ELR (cell line): ENCODE measurements at places on chromosomes 1 and 21.
A peak's percentile ranks its signal among the peaks of the same experiment; 100 is the strongest.

DNA sequence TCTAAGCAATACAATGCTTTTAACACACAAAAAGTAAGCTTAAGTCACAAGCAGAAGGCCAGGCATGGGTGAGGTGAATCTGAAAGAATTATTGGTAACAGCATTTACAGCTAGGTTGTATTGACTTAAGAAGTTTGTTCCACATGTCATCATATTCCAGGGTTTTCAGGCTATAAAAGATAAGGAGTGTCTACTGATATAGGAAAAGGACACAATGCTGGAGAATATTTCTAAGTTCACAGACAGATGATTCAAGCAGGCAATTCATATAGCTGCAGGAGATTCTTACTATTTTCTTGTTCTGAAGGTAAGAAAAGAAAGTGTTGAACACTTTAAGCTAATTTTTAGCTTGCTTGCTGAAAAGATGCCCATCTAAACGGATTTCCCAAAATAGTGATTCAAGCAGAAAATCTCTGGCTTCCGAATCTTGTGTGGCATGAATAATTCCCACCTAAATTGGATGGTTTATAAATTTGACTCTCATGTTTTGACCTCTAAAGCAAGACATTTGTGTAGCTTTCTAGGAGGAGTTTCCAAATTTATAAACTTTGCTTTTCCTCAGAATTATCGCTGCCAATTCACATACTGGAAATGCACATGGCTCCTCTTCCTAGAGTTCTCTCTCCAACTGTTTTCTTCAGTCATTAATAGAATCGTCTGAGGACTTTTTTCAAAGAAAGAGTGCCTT, 95.6 kb upstream of the LBR start:
- no peak for DNase-seq

DNA sequence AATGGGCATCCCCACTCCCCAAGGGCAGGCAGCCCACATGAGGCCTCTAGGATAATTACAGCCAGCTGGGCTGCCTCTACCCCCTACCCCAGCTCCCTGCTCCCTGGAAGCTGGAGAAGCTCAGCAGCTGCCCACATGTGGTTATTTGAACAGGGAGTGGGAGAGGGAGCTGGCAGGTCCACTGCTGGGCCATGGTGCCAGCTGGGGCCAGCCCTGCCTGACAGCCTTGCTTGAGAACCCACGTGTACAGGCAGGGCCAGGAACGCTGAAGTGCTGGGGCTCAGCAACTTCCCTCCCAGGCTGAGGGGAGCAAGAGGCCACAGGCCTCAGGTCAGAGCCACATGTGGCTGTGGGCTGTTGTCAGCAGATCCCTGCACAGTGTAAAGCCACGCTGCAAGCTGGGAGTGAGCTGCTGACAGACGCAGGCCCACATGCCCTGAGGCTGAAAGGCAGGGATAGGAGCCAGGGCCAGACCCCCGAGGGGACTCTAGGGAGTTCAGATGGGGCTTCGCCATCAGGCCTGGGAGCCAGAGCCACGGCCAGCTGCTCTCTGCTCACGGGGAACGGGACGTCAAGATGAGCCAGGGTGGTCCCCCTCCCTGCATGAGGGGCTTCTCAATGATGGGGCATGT, 129.0 kb downstream of the SYF2 start:
- DNase-seq = no peak

DNA sequence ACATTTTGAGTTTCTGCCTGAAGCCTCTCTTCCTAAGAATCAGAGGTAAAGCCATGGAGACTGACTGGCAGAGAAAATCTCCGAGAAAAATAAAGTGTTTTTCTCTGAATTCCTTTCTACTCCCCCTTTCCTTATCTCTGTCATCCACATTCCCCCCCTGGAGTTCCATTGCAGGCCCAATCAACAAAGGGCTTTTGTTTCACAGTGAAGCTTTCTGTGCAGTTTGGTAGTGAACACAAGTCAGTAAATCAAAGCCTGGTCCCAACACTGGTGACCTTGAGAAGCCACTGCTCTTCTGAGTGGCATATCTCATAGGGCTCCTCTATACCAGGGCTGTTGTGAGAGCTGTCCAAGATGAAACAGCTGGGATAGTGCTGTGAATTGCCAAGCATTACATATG, 228.4 kb downstream of the SEC16B start:
- no peak for DNase-seq

- peak; percentile 36 for DNase-seq
Observed at GRCh38 chr1:39639305-39640130, at the start of gene HEYL. HEYL (minus strand) TSS chr1:39639643; CDS start chr1:39639625, 18 bp downstream.

- no peak for DNase-seq
Observed at GRCh38 chr1:1144843-1145546, 28.7 kb upstream of the TTLL10 start.

GRCh38 chr1:246032031-246032551, 475.0 kb downstream of the SMYD3 start:
- no peak for DNase-seq

DNA sequence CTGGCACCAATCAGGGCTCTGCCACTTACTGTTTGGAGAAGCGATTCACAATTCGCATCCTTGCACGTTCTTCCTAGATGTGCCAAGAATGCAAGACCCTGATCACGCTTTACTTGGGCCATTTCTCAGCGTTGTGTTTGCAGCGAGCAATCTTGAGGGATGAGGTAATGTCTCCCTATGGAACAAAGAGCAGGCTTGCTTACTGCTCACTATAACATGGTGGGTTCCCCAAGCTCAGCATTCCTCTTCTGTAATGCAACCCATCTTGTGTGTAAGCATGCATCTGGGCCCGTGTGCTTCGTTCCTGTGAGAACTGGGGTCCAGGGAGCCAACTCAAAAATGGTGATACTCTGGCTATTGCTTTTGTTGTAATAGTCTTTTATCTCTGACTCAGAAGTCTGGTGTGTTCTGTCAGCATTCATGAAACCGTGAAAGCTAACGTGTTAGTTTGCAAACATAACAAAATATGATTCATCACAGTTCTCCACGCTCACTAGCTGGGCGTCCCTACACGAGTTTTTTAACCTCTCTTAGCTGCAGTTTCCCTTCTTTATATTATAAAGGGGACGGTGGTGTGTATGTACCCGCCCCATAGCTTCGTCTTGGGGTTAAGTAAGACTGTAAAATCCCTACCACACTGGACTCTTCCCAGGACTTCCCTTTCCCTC, 33.3 kb downstream of the DNTTIP2 start:
- DNase-seq = peak; percentile 90

DNA sequence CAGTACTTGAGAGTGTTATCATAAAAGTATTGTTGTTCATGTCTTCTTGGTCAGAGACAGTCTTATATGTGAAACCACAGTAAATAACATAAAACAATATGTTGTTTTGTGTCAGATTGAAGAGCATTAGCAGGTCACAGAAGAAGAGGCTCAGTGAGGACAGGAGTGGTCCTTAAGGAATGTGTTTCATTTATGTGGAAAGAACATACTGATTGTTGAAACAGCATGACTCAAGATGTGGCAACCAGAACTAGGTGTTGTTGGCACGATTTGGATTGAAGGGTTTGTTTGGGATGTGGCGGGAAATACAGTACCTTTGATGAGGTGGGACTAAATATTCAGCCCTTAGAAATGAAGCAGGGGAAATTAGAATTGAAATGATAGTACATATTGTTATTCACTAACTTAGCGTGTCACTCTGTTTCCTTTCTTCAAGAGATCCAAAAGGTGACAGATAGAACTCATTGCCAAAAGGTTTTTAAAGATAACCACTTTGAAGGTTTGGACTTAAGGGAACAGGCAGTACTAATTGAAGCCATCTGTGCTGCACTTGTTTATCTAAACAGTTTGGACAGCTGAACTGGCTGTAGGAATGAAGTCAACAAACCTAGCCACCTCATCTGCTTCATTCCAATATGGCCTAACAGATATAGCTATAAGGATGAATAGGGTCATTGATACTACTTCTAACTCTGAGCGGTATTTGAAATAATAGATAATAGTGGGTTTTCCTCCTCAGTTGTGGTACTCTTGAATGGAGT, 14.4 kb downstream of the RALGPS2 start:
- DNase-seq = no peak

DNA sequence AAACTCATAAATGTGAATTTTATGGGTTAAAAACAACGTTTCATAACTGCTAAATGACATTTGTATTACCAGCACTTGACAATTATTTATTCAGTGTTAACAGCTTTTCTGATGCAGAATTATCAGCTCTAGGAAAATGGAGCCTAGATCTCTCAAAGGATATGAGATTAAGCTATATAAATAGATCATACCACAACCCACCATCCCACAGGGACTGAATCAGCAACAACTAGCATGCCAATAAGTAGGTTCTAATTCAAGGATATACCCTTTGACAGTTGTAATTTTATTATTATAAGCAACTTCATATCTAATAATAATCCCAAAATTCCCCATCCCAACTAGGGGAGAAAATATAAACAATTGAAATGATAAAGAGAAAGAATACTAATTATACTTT, 275.4 kb upstream of the RGS18 start:
- DNase-seq = no peak

GRCh38 chr1:165241321-165241720, 115.2 kb downstream of the LMX1A start:
- no peak for DNase-seq

- DNase-seq = no peak
Observed at GRCh38 chr1:227167276-227168101, 150.8 kb downstream of the CDC42BPA start.

GRCh38 chr1:230750576-230750975, 3.4 kb downstream of the CAPN9 start:
- no peak for DNase-seq

DNA sequence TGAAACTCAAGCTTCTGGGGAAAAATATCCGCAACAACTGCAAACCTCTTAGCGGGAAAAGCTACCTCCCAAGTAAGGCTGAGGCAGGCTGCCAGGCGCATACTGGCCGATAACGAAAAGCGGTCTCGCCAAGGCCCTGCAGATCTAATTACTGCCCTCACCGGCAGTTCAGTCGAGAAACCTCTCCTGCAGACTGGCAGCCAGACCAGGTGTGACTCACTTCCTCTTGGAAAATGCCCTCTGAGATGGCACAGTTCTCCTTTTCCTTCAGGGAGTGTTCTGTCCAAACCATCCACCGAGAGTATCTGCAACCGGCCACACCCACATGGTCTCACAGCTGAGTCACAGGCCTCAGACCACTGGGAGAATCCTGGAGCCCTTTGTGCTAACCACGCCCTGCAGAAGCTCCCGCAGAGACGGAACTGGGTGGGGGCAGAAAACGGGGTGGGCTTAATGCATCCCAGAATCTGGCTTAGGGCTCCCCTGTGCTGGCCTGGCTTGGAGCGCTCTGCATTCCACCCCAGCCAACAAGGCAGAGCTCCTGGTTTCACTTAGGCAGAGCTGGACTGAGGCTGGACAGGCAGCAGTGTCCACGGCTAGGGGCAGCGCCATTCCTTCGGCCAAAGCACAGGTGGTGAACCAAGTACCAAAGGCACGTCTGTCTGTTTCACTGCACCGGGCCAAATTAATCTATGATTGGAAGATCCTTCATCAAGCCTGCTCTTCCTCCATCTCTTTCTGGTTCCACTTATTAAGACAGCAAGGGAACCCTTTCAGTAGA, 1.2 kb downstream of the S100A10 start:
- DNase-seq = peak; percentile 99

GRCh38 chr1:151485685-151486255, 25.4 kb upstream of the CGN start:
- DNase-seq = no peak

- DNase-seq = no peak
Observed at GRCh38 chr1:66450043-66450514, 83.9 kb upstream of the SGIP1 start.

- DNase-seq = no peak
Observed at GRCh38 chr21:29082046-29082815, 8.8 kb upstream of the CCT8 start.

DNA sequence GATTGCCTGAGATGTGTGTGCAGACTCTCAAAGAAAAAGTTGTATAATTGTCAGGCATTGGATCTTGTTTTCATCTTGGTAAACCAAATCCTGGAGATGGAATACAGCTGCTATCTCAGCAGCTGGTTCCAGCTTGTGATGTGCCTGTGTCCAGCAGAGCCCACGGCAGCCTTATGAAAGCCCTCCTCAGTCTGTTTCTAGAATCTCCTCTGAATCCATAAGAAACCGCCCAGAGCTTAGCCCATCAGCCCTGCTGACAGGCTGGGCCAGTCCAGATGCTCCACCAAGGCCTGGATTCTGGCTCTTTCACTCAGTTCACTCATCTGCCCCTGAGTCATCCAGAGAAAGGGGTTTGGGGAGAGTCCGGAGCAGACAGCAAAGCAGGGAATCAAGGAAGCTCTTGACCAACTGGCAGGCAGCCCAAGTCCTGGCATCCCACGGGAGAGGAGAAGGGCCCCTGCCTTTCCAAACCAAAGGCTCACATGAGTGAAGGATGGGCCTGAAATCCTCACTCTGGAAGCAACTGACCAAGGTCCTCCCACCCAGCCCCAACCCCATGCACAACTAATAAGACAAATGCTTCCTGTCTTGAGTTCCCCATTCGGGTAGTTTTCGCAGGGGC, 45.7 kb downstream of the NAV1 start:
- DNase-seq = peak; percentile 73

GRCh38 chr1:184276416-184276815, 110.4 kb upstream of the C1orf21 start:
- peak; percentile 45 for DNase-seq

GRCh38 chr1:53669621-53670191, 69.3 kb downstream of the GLIS1 start:
- no peak for DNase-seq

GRCh38 chr1:46448109-46448911, 41.3 kb upstream of the DMBX1 start:
- no peak for DNase-seq

GRCh38 chr1:183806125-183806524, 1.2 kb downstream of the RGL1 start:
- peak; percentile 17 for DNase-seq

DNA sequence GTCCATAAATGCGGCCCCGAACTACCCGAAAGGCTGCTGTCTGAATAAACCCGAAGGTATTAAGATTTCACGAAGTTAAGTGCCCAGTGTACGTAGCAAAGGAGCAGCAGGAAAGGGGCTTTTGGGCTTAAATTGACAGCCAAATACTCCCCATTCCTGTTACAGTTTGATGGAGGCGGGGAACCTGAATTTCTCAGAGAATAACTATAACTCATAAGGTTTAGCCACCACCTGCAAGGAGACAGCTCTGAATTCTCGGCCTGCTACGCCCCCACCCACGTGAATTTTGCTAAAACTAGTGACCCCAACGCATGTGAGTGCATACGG, 5.2 kb downstream of the GFI1 start:
- peak; percentile 15 for DNase-seq

DNA sequence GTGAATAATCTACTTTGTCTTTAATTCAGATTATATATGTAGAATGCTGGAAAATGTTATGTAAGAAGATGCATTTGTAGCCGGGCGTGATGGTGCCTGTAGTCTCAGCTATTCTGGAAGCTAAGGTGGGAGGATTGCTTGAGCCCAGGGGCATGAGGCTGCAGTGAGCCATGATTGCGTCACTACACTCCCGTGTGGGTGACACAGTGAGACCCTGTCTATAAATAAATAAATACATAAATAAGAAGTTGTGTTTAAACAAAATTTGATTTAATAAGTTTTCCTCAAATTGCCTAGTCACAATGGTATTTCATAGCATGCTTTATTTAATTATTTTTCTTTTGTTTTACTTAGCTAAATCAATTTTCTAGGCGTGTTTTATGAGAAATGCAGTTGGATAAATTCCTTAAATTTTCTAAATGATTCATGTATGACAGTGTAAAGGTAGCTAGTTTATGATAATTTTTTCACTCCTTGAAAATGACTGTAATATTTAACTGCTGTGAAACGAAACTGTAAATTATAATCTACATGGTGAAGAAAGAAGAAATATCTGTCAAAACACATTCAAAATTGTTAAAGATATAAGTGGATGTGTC, 232.6 kb downstream of the SRGAP2C start:
- peak; percentile 53 for DNase-seq
